NCI-H446 treated with DMSO at 0.1 percent for 48 hours (cell line): ENCODE measurements at places on chromosomes 1 and 21.
A peak's percentile ranks its signal among the peaks of the same experiment; 100 is the strongest.

- peak; percentile 9 for DNase-seq
Measured at GRCh38 chr21:27339902-27340301, 373.0 kb upstream of the ADAMTS5 start.

DNA sequence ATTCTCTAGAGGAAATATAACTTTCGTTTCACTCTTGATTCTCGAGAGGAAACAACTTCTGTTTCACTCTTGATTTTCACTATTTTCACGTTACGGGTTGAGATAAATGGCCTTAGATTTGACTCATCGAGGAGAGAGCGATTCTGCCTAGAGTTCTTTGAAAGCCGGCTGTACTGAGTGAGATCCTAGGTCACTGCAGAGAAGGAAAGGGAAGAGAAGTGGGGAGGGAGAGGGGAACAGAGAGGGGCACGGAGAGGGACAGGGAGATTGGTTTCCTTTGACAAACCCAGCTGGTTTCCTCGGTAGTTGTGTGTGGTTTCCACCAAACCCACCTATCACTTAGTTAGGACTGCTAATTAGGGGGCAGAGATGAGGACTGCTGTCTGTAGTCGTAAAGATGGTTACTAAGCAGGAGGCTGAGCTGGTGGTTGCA is 21.6 kb upstream of the GPR137B start:
- DNase-seq: no peak

DNA sequence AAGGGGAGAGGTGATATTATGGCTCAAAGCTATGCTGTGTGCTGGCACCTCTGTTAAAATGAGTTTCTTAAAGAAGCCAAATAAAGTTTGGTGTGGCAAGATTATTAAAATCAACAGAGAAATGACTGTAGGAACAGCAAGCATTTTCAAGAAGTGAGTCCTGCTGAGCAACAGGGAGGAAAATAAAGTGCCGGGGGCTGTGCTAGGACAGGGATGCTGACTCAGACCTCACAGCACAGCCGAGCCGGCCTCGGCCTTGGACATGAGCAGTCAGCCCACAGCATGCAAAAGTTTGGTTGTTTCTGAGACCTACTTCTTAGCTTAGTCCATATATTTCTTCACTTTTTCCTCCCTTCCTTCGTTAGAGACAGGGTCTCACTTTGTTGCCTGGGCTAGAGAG is 19.2 kb downstream of the CNIH3 start:
- no peak for DNase-seq

GRCh38 chr1:7578206-7578605 is 192.9 kb upstream of the VAMP3 start:
- DNase-seq: no peak

GRCh38 chr1:211476200-211476849 is 15.6 kb downstream of the RD3 start:
- DNase-seq: peak; percentile 32

GRCh38 chr21:27513016-27513415 is 546.1 kb upstream of the ADAMTS5 start:
- peak; percentile 63 for DNase-seq

DNA sequence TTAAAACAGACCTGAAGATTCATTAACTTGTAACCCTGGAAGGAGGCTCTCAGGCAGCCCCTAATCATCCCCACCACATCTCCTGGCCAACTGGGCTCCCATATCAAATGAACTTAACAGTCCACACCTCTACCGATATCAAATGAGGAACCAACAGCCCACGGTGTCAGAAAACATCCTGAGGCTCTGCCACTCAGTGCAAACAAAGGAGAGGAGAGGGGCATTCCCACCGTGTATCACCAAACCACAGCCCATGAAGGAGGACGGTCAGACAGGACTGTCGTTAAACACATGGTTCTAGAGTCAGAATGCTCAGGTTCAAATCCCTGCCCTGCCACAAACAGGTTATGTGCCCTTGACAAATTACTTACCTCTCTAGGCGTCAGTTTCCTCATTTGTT is 52.5 kb downstream of the ERI3 start:
- no peak for DNase-seq

GRCh38 chr1:93255222-93256079 is 74.9 kb downstream of the CCDC18 start:
- no peak for DNase-seq

- DNase-seq: peak; percentile 6
Measured at GRCh38 chr1:51627672-51628071, 10.8 kb downstream of the OSBPL9 start.

- no peak for DNase-seq
Measured at GRCh38 chr1:156766298-156767100, 836 bp upstream of the PRCC start.

DNA sequence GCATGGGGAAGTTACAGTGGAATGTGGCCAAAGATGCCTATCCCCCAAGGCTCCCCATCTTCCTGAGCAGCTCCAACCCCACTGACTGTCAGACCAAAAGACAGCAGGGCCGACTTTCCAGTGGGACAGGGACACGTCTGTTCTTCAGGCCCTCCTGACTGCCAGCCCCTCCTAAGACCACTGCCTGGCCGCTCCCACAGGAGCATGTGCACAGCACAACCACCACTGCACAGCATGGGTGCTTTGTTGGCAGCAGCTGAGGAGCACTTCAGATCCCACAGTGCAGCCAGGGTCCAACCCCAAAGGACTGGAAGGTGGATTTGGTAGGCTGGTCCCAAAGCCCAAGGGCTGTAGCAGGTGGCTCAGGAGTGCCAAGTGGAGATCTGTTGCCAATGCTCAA is 648.3 kb upstream of the BRINP3 start:
- DNase-seq: no peak

DNA sequence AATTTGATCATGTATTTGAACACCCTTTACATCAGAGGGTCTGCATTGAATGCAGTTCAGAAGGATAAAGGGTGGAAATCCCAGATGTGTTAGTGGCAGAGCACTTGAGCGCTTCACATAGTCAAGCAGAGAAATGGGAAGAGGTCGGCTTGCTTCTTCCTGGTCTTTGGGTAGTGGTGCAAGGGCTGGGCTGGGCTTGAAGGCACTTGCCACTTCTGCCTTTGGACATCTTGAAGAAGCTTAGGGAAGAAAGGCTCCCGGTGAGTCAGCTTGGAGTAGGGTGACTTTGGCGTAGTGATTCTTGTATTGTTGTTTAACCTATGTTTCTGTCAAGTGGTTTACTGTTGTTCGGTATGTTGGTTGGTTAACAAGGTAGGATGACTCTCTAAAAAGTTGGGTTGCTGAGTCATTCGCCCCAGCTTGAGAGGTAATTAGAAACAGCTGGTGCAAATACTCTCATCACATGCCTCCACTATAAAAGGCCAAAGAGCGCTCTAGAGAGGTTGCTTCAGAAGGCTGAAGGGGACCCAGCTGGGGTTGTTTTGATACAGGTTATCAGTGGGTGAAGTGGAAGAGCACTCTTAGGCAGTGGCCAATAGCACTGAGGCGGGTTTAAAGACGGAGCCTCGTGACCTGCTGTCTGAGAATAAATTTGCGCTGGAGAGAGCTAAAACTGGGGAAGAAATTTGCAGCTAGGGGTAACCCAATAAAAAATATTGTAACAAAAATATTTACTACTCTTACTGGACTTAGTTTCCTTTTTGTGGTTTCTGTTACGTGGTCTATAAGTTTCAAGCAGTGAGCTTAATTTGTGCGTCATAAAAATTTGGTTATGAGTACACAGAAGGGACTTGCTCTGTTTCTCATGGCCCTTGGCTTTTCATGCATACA is 1.4 kb downstream of the BACH1 start:
- peak; percentile 49 for DNase-seq

- no peak for DNase-seq
Measured at GRCh38 chr1:200480964-200481363, 71.1 kb upstream of the ZNF281 start.

GRCh38 chr1:53505891-53506290 is 46.7 kb downstream of the DMRTB1 start:
- no peak for DNase-seq

DNA sequence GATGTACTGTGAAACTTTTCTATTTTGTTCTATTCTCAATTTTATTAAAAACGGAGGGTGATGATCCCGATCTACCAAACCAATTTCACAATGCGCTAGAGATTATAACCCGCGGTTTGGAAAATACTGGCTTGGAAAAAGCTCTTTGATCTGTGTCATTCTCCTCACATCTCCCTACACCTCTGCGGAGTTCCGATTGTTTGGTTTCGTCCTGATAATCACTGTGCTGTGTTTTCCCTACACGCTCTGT is 536 bp upstream of the ABCD3 start:
- no peak for DNase-seq

GRCh38 chr1:91846007-91846638 is 39.8 kb downstream of the TGFBR3 start:
- peak; percentile 97 for DNase-seq

DNA sequence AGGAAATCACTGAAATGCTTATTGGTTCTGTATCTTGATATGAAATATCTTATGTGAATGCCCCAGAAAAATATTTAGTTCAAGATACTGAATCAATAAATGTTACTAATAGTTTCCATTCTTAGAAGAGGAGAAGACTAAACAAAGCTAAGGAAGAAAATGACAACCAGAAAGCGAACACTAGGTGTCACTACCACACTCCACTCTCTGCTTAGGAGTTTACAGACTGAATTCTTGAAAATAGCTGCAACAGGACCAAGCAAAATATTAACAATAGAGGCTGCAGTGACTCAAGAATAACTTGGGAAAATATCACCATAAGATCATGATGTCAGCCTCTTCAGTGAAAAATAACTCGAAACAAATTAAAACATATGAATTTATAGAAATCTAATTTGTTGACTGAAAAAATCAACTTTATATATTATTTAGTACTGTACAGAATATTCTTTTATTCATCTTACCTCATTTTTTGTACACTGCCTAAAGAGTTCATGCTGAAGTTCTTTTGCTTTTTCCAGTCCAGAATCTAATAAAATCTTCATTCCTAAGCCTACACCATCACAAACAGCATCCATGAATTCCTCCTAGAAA is 61.6 kb downstream of the KIF14 start:
- no peak for DNase-seq

- DNase-seq: peak; percentile 45
Measured at GRCh38 chr1:22747021-22747734, 36.5 kb downstream of the EPHB2 start.

DNA sequence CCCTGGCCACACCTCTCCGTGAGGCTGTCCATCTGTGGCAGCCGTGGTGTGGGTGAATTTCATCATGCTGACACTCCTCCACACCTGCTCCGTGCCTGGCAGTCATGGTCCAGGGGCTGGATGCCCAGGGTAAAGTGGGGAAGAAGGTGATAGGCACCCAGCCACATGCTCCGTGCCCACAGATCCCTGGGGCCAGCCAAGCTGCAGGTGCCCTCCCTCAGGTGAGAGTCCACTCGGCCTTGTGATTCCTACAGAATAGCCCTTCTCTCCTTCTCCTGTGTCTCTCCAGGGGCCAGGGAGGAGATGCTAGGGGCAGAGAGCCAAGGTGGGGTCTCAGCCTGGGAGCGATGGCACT is 16.8 kb upstream of the POFUT2 start:
- DNase-seq: no peak

GRCh38 chr1:21294266-21294989 is 4.2 kb upstream of the ECE1 start:
- DNase-seq: no peak

- no peak for DNase-seq
Measured at GRCh38 chr1:186999506-186999905, 170.8 kb downstream of the PLA2G4A start.

DNA sequence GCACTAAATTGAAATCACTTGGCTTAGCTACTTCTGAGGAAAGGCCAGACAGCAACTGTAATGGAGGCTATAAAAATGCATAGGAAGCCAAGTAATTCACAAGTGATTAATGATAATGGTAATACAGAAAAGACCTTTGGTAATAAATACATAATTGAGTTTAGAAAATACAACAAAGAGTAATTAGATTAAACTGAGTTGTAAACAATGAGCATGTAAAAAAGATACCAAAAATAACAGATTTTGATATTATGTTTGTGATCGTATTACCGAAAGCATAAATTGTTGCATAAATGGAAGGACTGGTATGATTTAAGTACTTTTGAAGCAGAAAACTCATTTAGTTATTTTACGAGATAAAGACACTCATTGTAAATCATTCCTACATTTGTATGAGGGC is 556.7 kb upstream of the TMPRSS15 start:
- no peak for DNase-seq

GRCh38 chr1:37475380-37476086 is 1.2 kb downstream of the ZC3H12A start:
- no peak for DNase-seq
